NCI-H524 (cell line): ENCODE measurements at places on chromosomes 6 and 20.

GRCh38 chr6:66499851-66500250 is 792.8 kb upstream of the EYS start:
- DNase-seq = no peak

DNA sequence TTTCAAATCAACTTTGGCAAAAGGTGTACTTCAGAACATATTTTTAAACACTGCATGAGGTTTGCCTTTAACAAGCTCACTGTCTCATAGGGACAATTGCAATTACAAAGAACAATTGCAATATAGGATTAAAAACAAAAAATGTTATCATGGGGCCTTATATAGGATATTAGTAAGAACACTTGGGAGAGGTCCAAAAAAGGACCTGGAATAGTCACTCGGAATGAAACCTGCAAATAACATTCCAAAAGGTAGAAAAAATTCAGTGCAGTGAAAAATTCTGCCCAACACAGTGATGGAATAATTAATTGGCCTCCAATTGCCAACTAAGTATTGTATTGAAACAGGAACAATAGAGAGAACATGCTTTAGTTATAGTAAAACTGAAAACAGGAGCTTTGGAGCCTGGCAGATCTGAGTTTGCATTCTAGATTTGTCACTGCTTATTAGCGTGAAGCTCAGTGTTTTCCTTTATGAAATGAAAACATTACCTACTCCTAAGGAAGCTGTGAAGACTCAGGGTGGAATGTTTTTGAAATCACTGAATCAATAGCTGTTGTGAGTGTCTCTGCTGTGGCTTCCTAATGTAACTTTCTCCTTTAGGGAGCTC is 172.6 kb upstream of the BMP5 start:
- DNase-seq = no peak

- no peak for DNase-seq
Observed at GRCh38 chr6:122859676-122860075, 70.6 kb downstream of the SMPDL3A start.

DNA sequence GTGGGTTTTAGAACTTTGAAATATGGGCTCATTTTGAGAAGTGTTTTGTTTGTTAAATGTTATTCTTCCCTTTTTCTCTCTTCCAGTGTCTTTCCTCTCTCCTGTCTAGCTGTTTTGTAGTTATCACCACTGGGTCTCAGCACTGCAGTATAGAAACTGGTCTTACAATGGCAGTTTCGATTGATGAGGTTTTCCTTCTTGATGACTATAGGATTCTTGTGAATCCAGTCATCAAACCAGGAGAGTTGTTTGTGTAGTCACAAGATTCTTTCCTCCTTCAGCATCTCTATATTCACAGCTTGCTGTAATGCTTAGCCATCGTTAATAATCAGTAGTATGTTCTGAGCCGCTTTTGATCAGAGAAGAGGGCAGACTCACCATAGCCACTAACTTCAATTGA is 172.3 kb downstream of the OGFRL1 start:
- no peak for DNase-seq

GRCh38 chr6:131231103-131231502 is 95.8 kb downstream of the AKAP7 start:
- DNase-seq = no peak

DNA sequence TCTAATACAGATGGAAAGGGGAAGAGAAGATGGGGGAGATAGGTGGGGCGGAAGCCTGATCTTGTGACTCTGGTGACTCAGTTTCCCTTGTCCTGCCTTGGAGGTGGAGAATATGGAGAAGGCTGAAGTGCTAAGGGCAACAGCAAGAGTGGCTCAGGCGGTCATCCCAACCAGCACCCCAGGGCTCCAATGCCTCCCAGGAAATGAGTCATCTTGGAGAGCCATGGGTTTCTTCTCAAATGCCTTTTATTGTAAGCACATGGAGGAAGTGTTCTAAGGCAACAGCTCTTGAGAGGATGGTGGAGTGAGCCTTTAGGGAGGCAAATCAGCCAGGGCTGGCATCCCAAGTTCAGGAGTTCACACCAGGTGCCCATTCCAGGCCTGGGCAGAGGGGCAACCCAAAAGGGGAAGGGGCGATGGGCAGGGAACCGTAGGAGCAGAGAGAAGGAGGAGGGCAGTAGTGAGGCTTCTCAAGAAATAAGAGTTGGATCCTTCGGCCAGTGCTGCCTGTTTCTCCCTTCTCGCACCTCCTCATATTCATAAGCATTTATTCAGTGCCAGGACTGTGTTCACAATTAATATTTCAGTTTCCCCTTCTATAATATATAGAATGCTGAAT is 13.2 kb upstream of the AHCY start:
- DNase-seq = no peak

GRCh38 chr6:36128073-36128472 is 2.2 kb upstream of the MAPK13 start:
- DNase-seq = no peak

DNA sequence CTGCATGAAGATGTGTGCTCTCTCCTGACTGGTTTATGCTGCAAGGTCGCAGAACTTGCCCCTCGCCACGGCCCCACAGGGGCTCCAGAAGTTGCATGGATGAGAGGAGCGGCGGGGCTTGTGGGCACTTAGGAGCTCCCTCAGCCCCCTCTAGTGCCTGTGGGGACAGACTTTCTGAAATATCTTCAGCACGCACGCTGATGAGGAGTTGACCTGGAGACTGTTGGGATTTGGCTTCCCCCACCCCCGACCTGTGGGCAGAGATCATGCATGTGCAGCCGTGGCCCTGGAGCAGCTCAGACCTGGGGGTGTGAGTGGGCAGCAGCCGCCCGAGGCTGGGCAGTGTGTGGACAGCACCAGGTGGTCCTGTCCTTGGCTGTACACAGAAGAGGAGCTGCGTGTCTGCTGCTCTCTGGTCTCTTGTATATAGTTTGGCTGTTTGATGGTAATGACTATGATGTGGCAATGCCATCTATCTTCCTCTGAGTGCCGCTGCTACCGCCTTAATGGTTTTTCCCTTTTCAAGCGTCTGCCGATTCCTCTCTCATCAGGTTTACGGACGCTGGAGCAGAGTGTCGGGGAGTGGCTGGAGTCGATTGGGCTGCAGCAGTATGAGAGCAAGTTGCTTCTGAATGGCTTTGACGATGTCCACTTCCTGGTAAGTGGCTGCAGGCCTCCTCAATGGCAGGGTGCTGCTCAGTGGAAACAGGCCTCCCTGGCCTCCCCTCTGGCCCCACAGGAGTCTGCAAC is 81.4 kb downstream of the TCP11 start:
- peak; percentile 13 for DNase-seq

DNA sequence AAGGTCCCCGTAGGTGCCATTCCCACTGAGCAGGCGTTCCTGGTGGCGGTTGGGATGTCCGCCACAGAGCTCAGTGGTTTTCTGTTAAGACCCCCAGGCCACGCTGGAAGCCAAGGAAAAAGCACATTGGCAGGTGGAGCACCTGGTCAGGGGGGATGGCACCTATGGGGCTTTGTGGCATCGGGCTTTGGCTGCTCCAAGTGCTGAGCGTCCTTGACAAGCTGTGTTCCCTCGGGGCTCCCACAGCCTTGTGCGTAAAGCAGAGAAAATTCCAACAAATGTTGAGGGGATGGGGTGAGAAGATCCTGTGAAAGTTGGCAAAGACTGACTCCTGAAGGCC is 135.4 kb downstream of the JPH2 start:
- DNase-seq = no peak

DNA sequence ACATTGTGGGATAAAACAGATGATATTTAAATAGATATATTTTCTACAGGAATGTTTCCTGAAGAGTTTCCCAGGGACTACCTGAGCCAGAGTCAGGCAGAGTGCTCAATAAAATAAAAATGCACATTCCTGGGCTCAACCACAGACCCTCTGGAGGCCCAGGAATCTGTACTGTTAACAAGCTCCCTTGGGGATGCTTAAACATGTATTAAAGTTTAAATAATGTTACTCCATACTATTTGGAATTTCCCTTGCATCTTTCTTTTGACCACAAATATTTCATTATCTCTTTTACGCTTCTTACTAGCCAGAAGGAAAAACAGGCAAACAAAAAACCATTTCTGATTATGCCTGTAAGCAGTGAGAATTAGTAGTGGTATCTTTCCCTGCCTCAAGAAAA is 42.3 kb downstream of the GPR63 start:
- no peak for DNase-seq

DNA sequence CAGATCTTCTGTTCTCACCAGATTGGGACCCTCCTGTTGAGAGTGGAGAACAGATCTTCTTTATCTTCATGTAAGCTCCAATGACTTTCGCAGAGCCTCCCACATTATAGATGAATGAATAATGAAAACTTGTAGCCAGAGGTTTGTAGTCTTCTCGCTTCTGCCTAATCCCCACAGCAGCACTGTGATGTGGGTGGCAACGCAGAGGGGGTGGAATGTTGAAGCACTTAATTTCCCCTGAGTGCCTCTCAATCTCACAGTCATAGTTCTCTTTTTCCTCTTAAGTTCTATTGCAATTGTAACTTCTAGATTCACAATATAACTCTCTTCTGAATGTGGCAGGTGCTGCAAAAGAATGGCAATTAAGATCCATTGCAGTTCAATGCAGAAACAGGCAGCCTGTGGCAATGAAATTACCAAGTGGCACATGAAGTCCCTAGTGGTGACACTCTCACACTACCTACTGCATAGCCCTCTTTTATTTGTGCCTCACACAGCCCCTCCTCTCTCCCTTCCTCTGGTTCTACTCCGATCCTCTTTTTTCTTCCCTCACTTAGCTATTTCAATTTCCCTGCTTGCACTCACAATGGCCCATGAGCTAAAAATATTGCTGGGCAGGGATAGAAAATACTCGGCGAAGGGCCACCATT is 281.9 kb downstream of the UBE3D start:
- DNase-seq = peak; percentile 24

GRCh38 chr6:27374824-27375612 is 13.5 kb upstream of the ZNF391 start:
- DNase-seq = peak; percentile 69

DNA sequence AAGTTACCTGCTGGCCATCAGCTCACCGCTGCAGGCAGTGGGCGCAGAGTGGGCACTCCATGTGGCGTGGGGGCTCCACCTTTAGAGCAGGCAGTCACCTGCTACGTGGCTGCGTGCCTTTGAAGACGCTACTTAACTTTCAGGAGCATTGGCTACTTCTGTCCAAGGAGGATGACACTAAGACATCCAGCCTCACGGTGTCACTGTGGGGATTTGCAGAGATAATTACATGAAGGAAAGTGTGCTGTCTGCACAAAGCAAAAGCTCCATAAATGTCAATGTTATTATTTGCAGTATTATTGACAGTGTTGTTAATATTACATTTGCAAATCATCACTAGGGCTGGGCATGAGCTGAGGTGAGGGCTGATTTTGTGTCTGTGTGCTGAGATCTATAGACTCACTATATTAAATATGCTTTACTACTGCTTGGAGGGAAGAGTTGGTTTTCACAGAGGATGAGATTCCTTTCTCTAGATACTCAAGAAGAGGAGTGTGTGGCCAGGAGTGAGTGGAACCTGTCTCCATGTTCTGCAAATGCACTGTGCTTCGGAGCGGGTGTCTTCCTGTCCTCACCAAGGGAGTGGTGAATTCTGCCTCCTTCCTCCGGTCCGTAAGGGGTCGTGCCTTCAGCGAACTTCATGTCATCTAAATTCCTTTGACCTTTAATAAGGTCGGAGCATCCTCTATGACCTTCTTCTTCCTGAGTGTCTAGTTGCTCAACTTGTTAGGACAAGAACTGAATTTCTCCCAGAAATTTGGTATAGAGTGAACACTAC is 165.8 kb upstream of the SYNDIG1 start:
- peak; percentile 66 for DNase-seq

- no peak for DNase-seq
Observed at GRCh38 chr6:104705916-104706442, 153.7 kb downstream of the HACE1 start.

- no peak for DNase-seq
Observed at GRCh38 chr6:39917981-39918380, 16.3 kb downstream of the MOCS1 start.

GRCh38 chr6:90008908-90009501 is 114.7 kb downstream of the GJA10 start:
- no peak for DNase-seq

DNA sequence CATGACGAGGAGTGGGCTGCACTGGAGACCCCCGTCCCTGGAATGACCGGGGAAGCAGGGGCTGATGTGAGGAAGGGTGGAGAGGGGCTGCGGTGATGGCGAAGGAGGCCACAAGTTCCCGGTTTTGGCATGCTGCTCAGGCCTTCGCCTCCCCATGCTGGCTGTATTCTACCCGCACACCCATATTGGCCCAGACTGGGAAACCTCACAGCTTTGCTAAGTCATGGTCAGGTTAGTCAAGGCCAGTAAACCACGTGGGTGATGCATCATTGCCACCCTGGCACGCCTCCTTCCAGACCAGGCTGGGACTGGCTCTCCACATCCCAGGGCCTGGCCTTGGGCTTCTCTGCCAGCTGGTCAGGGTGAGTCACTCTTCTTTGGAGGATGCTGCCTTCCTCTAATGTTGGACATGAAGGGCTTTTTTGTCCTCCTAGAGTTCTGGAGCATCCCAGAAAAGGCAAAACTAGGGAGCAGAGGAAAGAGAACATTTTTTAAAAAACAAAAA is 53.8 kb downstream of the PCNA start:
- DNase-seq = no peak

GRCh38 chr6:151627689-151628444 is 134.1 kb downstream of the CCDC170 start:
- DNase-seq = no peak

DNA sequence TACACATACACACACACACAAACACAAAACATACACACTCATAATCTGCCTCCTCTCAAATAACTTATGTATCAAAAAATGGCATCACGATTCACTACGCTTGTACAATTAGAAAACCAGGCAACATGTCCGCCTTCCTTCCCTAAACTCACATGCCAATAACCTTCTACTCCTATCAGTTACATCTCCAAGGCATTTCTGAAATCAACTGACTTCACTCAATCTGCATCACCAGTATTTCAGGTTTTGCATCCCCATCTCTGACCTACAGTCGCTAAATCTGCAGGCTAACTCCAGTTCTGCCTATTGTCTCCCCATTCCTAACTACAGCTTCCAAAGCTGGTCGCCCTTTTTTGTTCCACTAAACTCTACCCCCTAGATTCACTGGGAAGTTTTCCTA is 217.5 kb downstream of the PTPRK start:
- DNase-seq = no peak

DNA sequence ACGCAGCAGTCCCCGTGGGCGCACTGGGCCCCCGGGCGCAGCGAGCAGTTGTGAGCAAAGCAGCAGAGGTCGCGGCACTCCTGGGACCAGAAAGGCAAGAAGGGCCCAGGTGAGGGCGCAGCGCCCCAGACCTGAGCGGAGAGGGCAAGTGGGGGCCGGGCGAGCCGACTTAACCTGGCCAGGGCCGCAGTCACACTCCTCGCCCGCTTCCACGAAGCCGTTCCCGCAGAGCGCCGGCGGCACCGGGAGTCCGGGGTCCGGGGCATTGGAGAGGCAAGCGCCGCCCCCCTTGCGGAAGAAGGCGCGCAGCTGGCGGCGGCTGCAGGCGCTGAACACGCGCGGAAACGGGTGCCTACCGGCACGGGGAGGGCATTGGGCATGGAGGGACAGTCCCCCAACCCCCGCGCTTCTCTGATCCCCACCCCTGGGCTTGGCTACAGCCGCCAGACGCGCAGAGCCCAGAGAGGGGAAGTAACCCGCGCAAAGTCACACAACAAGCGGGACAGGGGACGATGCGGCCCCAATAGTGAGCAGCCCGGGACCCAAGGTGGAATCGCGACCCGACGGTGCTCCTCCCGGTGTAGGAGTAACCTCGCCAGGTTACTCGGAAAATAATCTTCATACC is 9.2 kb downstream of the ADAM33 start:
- no peak for DNase-seq
